ENCODE measurements at places on chromosomes 12 and 14.

DNA sequence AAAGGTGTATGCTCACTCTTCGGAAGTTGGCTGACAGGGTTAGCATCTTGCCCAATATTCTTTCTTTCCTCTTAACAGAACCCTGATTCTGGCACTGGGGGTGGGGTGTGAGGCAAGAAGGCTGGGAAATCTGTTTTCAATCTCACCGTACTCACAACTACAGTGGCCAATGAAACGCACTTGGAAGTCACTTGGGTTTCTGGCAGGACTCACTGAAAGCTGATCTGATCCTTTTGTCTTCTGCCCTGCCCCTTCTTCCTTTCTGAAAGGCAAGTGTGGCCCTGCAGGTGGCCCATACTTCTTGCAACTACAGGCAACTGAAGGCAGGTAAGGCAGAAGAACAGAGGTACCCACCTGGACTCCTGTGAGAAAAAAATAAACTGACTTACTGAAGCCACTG lies 106.9 kb downstream of the STXBP6 start:
- DNase-seq: no peak

GRCh38 chr12:4643747-4644146 lies 5.1 kb downstream of the AKAP3 start:
- DNase-seq: no peak

DNA sequence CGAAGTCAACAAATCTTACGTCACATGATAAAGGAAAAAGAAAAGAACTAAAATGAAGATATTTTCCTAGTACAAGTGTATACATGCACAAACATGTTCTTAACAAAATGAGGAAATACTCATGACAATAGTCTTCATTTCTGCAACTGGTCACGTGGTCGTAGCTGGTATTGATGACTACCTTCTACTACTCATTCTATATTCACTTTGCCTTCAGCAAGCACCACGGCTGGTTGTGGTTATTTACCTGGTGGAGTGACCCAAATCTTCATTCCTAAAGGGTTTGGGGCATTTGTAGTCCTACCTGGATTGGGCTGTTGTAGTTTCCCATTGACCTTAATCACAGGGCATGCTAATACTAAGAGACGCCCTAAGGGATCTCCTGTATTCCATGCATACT lies 51.2 kb downstream of the FIGNL2 start:
- no peak for DNase-seq

- no peak for DNase-seq
Observed at GRCh38 chr12:85281636-85282312, 1.8 kb downstream of the ALX1 start.

GRCh38 chr14:22521449-22522239 lies 67.4 kb downstream of the DAD1 start:
- no peak for DNase-seq

DNA sequence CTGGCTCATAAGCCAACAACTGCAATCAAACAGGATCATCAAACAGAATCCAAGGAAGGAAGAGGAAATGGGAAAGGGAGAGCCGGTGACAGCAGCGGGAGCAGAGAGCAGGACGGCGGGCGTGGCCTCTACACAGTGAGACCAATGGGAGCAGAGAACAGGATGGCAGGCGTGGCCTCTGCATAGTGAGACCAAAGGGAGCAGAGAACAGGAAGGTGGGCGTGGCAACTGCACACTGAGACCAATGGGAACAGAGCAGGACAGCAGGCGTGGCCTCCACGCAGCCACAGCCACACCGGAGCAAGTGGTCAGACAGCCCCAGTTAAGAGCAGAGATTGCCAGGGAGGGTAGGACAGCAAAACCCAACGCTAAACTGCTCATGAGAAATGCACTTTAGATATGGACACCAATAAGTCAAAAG lies 16.4 kb downstream of the LRCOL1 start:
- peak; percentile 54 for DNase-seq

DNA sequence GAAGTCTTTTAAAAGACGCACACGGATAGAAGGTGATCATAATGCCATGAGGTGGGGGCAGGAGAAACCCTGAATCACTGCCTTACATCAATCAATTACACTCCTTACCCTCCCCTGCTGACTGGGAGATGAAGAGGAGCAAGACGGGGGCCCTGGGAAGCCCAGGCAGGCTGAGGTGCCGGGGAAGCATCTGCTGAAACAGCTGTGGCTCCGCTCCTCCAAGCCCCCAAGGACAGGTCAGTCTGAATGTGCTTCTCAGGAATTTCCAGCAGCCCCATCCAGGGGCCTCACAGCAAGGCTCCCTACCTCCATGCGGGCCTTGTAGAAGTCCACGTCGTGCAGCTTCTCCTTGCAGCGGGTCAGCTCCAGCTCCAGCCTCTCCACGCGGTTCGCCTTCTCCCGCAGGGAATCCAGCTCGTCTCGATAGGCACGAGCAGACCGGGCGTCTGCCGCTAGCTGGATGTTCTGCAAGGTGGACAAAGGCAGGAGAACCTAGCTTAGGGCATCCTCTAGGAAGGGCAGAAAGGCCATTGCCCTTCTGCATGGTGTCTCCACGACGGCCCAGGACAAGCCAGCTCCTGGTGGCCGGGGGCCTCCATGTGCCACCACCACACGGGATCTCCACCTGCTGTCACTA lies 79.8 kb downstream of the CCDC88C start:
- no peak for DNase-seq

DNA sequence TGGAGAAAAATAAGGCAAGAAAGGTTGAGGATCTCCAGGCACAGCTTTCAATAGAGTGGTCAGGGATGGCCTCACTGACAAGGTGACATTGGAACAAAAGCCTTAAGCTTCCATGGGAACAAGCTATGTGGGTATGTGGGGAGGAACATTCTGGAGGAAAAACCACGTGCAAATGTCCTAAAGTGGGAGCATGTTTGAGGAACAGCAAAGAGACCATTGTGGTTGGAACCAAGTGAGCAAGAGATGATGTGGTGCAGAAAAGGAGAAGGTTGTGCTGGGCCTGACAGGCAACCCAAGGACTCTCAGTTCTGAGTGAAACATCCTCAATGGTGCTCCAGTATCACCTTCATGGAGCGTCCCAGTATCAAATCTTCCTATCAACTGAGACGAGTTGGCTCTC lies 184.0 kb downstream of the CAND1 start:
- no peak for DNase-seq

DNA sequence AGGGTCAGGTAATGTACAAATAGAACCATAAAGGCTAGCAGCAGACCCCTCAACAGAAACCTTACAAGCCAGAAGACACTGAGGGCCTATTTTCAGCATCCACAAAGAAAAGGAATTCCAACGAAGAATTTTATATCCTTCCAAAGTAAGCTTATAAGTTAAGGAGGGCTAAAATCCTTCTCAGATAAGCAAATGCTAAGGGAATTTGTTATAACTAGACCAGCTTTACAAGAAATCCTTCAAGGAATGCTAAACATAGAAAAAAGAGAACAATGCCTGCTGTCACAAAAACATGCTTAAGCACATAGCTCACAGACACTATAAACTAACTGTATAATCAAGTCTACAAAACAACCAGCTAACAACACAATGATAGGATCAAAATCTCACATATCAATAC lies 130.7 kb upstream of the RPL10L start:
- DNase-seq: no peak

DNA sequence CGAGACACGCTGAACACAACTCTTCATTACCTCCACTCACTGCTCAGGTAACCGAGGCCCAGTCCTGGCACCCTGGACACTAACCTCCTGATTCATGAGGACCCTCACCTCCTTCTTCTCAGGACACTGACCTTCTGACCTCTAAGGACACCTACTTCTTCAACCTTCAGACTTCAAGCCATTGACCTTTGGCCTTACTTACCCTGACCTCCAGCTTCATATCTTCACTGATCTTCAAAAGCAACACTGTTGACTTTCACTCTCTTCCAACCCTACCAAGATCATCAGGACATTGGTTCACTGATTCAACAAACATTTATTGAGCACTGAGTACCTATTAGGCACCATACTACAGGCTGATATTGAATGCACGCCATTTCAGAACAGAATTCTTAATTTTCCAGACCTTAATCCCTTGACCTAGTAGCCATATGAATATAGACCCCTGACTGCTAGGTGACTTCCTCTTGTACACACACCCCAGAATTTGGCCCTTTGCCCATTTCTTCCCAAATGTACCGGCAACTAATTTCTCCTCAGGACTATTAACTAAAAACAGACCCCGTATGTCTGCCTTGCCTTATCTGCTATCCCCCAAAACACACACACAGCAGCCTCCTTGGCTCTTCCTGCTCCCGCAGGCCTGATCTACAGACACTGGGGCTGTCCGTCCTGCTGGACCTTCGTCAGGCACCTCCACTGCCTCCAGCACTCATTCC lies 5.8 kb downstream of the ARHGEF40 start:
- no peak for DNase-seq

- no peak for DNase-seq
Observed at GRCh38 chr12:26599096-26599695, 233.8 kb downstream of the ITPR2 start.

DNA sequence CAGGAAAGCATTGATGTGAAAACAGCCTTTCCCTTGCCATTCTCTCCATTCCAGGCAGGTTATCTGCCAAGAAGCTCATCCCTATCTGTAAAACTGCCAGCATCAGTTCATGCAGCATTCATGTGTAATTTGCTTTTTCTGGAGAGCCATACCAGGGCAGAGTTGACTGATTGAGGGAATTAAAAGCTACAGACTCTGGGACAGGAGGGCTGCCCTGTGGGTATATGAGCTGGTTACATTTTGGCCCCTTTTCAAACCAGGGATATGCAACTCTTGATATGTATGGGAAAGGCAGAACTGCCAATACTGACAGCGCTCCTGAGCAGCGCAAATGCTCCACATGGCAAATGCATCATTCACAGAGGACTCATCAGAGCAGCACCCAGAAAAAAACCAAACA lies 53.7 kb downstream of the SYT1 start:
- DNase-seq: no peak

GRCh38 chr14:62824086-62824485 lies 221.2 kb downstream of the KCNH5 start:
- no peak for DNase-seq

GRCh38 chr12:53078425-53079225 lies 565 bp downstream of the SPRYD3 start:
- no peak for DNase-seq

DNA sequence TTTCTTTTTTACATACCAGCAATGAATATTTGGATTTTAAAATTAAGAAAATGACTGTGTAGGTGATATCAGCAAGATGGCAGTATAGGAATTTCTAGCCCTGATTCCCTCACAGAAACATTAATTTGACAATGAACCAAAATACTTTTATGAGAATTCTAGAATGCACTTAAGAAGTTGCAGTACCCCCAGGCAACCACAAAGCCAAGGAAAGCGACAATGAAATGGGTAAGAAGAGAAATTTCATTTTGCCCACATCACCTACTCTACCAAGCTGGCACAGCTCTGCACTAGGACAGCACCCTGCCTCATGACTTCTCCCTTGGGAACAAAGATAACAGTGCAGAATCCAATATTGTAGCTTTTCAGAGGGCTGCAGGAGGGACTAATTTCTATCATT lies 6.6 kb downstream of the OR9K2 start:
- DNase-seq: no peak

DNA sequence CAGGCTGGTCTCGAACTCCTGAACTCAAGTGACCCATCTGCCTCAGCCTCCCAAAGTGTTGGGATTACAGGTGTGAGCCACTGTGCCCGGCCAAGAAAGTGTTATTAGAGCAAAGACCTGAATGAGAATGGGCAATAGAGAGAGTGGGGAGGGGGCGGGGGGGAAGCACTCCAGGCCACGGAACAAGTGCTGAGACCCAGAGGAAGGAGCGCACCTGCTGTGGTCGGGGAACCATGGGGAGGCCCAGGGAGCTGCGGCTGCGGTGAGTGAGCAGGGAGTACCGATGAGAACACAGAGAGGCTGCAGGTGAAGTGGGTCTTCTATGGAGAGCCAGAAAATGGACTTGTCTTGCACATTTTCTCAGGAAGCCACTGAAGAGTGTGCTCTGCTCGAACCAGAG lies 10.8 kb downstream of the SMIM41 start:
- no peak for DNase-seq

GRCh38 chr14:104297313-104297704 lies 158.9 kb downstream of the KIF26A start:
- no peak for DNase-seq

- DNase-seq: no peak
Observed at GRCh38 chr12:64103825-64104740, 118.0 kb downstream of the KICS2 start.

DNA sequence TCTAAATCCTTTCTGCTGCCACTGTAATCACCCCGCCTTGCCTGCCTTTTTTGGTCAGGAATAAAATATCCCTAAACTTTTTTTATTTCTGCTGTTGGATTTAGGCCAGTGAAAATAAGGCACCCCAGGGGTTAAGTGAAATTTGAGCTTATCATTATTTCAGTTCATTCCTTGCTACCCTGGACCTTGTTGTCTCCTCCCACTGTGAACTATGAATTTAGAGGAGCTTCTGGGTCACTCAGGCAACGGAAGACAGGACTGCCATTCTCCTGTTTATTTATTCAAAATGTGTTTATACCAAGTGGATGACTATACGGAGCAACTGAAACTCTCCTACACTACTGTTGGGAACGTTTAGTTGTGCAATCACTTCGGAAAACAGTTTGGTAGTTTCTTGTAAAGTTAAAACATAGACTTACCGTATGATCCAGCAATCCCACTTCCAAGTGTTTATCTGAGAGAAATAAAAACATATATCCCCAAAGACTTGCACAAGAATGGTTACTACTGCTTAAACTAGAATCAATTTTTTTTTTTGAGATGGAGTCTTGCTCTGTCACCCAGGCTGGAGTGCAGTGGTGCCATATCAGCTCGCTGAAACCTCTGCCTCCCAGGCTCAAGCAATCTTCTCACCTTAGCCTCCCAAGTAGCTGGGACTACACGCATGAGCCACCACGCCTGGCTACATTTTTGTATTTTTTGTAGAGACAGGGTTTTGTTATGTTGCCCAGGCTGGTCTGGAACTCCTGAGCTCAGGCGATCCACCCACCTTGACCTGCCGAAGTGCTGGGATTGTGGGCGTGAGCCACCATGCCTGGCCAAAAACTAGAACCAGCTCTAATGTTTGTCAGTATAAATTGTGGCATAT lies 2.3 kb upstream of the TRAFD1 start:
- DNase-seq: no peak

- DNase-seq: peak; percentile 41
Observed at GRCh38 chr12:57614178-57614947, 3.1 kb downstream of the ARHGEF25 start.

DNA sequence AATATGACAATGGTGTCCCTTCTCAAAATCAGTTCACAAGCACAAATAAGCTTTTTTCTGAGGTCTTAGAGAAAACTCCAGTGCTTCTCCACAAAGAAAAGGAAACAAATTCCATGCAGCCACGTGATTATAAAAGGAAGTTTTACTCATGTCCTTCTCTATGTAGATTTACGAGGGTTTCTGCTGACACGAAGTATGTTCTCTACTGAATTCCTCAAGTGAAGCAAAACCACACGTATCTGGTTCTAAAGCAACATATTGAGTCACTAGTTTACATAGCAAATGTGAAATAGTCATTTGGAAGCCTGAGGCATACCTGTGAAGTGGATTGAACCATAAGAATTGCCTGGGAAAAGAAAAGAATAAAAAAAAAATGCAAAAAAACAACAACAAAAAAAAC lies 31.9 kb downstream of the BMP4 start:
- DNase-seq: no peak

DNA sequence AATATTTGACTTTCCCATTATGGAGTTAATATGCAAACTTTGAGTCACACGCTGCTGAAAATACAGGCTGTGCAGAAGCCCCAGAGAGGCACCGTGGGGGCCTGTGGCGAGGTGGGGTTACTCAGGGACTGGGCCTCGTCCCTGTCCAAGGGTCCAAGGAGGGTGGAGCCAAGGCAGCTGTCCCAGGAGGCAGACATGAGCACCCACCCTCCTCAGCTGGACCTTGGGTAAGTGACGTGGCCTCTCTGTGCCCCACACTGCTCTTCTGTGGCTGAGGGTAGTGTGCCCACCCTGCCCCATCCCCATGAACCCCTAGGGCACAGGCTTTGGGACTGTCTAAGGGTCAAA lies 39.4 kb downstream of the FAM222A start:
- no peak for DNase-seq
